Left renal cortex interstitium (tissue), 4 donors: ENCODE measurements at places on chromosomes 7 and 10.
A peak's percentile ranks its signal among the peaks of the same experiment; 100 is the strongest.

GRCh38 chr7:19574131-19574530 lies 134.7 kb downstream of the POLR1F start:
- peak; percentile 13 for DNase-seq

DNA sequence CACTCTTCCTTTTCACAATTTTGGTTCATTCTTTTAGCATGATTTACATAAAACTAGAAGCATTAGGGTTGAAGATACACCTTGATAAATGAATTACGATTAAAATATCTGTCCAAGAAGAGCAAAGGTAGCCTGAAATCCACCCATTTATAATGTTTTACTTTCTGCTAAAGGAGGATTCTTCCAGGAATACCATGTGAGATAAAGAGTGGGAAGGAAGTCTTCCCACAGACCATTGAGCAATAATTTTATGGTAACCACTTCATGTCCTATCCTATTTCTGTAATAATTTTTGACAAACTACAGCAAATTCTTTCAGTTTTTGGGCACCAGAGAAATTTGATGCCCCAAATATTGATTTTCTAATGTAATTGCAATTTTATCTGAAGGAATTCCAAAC lies 150.6 kb upstream of the STEAP4 start:
- no peak for DNase-seq

DNA sequence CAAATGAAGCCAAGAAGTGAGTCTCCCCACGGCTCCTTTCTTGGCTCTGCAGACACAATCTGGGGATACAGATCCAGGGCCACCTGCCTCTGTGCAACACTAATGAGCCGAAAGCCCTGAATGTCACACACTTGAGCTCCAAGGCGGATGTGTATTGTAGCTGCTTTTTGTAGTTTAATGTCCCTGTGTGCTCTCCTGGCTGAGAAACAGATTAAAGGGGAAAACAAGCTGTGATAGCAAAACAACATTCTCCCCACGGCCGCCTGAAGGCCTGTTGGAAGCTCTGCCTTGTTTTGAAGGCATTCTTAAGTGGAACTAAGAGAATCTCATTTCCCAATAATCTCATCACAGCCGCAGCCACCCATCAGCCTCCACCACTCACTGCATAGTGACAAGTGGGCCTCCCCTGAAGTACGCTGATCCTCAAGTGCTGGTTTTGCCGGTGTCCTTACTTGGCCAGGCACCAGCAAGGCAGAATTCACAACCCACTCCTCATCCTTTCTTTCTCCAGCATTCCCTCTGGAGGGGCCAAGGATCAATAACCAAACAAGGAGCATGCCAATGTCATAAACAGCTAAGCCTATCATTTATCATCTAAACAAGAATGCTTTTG lies 44.4 kb upstream of the AMPH start:
- DNase-seq, result no peak

- DNase-seq, result no peak
Observed at GRCh38 chr7:63073286-63073685, 925.4 kb upstream of the ZNF722 start.

- no peak for DNase-seq
Observed at GRCh38 chr10:7544203-7544602, 122.6 kb downstream of the ITIH5 start.

DNA sequence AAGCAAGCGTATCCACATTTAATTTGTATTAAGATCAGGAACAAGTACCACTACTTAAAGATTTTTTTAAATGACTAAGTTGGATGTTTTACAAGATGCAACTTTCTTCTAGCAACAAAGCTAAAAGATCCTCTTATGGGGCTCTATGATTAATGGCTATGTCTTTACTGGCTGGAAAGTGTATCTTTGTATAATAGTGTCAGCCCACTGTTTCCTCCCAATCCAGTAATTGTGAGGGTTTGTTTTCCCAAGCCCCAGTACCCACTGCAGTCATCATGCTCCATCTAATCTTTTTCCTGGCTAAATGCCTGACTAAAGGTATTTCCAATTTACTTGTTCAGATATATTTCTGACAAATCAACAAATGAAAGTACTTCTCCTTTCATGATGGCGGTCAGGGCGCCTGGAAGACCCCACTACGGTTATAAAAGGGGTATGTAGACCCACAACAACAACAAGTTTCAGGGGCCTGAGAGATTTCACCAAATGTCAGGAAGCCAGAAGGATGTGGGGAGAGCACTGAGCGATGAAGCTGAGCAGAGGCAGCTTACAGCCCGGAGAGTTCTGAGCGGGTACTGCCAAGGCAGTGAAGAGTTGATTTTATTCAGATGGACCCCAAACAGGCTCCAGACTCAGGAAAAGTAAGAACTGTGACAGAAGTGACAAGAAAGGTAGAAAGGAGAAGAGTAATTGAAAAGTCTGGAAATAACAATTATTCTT lies 222.6 kb upstream of the KLF14 start:
- DNase-seq, result no peak

GRCh38 chr7:99141841-99142726 lies 1.8 kb downstream of the SMURF1 start:
- DNase-seq, result peak; percentile 41

GRCh38 chr10:22016046-22016705 lies 12.6 kb upstream of the DNAJC1 start:
- DNase-seq, result no peak

DNA sequence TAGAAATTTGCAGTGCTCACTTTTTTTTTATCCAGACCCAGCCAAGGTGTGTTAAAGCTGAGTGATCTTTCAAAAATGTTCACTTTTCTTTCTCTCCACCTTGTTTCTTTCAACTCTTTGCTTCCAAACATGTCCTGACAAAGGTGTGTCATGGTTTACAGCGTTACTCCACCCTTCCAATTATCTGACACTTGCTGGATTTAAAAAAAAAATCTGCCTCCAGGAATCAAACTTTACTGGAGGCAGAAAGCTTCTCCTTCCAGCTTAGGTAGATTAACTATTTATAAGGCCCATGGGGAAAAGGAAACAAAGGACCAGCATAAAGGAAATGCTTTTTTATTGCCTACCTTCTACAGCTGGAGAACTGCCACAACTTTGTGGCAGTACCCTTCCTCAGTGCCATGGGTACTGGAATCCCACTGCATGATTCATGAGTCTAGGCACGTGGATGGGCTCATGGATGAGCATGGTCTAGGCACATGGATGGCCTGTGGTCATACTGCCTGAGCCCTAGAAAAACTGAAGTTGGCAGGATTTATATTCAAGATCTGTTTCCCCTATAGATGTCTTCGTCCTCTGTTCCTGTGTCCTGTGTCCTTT lies at the start of gene COL17A1:
Gene COL17A1, minus strand, starts transcription at position 80 of the 600 bp plus-strand sequence. CDS start 5,207 bp downstream, outside the sequence.
- no peak for DNase-seq

- DNase-seq, result no peak
Observed at GRCh38 chr7:116653646-116654045, 18.4 kb upstream of the MET start.

DNA sequence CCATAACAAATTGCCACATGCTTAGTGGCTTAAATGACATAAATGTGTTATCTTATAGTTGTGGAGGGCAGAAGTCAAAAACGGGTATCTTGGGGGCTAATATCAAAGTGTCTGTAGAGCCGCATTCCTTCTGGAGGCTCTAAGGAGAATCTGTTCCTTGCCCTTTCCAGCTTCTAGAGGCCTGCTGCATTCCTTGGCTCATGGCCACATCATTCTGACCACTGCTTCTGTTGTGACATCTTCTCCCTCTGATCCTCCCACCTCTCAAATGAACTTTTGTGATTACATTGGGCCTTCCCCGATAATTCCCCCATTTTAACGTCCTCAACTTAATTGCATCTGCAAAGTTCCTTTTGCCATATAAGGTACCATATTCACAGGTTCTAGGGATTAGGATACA lies 76.1 kb downstream of the CYP26A1 start:
- DNase-seq, result no peak

DNA sequence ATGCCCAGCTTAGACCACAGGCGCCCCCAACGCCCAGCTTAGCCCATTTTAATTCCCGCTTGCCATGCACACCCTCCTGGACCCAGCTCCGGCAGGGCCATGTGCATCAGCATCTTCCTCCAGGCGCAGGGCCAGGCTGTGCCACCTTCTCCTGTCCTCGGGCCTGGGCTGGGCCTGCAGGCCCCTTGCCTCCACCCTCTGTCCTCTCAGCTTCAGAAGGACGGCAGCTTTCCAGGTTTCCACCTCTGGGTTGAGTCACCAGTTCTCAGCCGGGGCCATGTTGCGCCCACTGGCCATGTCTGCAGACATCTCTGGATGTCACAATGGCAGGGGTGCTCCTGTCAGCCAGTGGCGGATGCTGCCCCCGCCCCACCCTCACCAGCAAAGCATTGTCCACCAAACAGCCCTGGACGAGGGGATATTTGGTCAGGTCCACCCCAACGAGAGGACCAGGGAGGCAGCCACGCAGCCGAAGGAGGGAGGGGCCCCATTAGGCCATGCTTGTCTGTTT lies 59.1 kb upstream of the NKX6-2 start:
- DNase-seq, result no peak

- no peak for DNase-seq
Observed at GRCh38 chr10:62978482-62978881, 154.6 kb upstream of the NRBF2 start.

- no peak for DNase-seq
Observed at GRCh38 chr10:28680358-28680752, 3.0 kb downstream of the BAMBI start.

- no peak for DNase-seq
Observed at GRCh38 chr7:13797545-13797944, 191.9 kb downstream of the ETV1 start.

GRCh38 chr10:87652261-87652660 lies 7.4 kb upstream of the PAPSS2 start:
- no peak for DNase-seq

GRCh38 chr10:118116715-118117449 lies 70.1 kb upstream of the RAB11FIP2 start:
- DNase-seq, result peak; percentile 85

DNA sequence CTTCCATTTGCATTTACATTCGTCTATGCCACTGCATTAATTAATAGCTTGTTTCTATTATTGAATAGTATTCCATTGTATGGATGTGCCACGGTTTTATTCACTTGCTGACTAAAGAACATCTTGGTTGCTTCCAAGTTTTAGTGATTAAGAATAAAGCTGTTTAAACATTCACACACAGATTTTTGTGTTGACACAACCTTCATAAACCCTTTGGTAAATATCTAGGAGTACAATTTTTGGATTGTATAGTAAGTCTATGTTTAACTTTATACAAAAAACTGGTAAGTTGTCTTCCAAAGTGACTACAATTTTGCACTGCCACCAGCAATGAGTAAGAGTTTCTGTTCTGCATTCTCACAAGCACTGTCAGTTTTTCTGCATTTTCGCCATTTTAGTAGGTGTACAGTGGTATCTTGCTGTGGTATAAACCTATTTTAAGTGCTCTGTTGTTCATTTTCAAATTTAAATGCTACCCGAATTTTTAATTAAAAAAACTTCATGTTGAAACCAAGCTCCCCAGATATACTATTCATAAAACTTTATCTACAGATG lies 121.4 kb downstream of the RNF133 start:
- DNase-seq, result no peak

DNA sequence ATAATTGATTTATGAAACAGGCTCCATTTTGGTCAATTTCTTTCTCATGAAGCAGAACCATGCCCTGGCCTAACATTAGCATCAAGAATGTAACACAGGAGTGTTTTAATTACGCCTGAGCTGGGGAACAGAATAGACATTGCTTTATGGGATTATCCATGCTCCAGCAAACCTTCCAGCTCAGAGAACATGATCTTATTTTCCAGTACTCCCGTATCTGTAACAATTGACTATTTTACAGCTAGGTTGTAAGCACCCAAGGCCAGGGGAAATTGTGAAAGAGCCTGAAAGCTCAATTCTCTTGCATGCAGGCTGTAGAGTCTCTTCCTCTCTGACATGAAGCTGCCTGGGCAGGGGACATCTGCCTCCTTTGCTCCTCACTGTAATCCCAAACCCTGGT lies 30.8 kb upstream of the CRYGN start:
- DNase-seq, result no peak

DNA sequence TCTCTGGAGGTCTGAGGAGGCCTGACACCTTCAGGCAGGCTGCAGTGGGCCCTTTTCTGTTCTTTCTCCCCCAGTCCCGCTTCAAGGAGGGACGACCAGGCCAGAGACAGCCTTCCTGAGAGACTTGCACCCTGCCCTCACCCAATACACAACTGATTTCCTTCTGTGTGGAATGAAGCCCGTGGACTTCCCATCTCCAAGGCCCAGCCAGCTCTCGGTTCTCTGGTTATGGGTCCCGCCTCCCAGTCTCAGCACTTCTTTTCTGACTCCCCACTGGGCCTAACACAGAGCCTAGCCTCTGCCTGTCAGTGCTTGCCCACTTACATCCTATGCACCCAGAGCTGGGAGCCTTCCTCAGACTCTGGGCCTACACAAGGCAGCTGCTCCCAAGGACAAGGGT lies 24.1 kb upstream of the ADCYAP1R1 start:
- DNase-seq, result no peak

GRCh38 chr7:47217086-47217485 lies 364.8 kb downstream of the TNS3 start:
- DNase-seq, result no peak

- peak; percentile 19 for DNase-seq
Observed at GRCh38 chr7:38374507-38374906, 101.1 kb upstream of the TARP start.

- DNase-seq, result peak; percentile 90
Observed at GRCh38 chr7:23013715-23014649, at the start of gene HYCC1. Gene HYCC1 (minus strand): TSS chr7:23014130. CDS start chr7:22991111, 23,019 bp downstream.

- DNase-seq, result no peak
Observed at GRCh38 chr10:117477961-117478670, 64.4 kb upstream of the EMX2 start.

DNA sequence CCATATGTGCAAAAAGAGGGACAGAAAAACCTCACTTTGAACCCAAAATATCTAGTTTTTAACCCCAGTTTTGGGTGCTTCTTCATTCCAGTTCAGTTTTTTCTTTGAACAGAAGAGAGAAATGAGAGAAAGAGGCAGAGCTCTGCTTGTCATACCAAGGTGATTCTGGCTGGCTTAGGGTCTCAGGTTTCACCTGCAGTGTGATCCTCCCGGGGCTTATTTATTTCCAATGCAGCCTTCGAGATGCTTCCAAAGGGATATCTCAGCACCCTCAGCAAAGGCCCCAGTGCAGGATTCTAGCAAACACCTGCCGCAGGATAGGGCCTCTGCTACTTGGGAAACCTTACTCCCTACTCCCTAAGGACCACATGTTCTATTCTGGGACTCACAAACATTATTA lies 131.3 kb downstream of the WDR11 start:
- DNase-seq, result no peak

DNA sequence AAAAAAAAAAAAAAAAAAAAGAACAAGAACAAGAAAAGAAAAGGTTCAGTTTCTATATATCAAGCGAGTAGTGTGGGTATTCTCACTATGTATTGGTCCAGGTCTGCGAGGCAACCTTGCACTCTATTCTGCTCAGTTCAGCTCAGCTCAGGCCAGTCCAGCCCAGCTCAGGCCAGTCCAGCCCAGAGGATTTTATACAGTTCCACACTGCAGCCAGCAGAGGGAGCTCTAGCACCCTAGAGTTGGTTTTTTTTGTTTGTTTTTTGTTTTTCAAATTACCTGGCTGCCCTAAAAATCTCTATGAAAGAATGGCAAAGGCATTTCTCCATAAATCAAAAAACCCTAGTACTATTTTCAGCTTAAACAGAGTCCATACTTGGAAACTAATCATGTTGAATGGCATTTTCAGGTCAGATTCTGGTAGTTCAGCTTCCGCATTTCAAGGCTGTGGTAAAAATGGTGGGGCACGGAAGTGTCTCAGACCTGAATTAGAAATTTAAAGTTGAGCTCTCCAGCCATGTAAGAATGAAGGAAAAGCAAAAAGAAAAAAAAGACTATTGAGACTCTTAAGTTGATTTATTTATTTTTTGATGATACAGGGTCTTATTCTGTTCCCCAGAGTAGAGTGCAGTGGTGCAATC lies 55.2 kb upstream of the GSDME start:
- no peak for DNase-seq
